ENCODE measurements at places on chromosomes 12 and 14.

- DNase-seq = no peak
Measured at GRCh38 chr14:84825481-84826251, 704.3 kb upstream of the FLRT2 start.

DNA sequence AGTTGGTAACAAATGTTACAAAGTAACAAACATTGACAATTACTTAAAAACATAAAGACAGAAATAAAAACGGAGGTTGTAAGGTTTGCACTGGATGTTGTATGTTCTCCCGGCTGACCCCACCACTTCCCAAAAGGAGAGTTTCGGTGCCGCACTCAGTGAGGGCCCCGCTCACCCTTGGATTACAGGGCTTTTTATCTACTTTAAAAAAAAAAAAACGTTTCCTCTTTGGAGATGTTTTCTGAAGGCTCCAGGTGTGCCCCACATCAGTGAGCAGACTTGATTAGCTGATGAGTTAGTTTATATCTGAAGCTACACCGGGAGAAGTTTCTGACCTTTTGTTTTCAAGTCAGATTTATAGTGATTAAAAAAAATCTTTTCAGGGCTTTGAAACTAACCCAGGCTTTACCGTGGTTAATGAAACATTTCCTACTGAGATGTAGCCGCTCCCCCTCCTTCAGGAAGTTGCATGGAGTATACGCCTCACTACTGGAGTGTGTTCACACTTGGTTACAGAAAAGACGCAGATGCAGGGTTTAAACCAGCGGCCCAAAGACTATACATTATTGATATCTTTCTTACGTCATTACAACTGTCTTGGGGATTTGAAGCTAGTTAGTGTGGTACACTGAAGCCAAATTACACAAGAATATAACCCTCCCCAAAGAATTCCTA, 38.0 kb upstream of the BCL7A start:
- DNase-seq = no peak

DNA sequence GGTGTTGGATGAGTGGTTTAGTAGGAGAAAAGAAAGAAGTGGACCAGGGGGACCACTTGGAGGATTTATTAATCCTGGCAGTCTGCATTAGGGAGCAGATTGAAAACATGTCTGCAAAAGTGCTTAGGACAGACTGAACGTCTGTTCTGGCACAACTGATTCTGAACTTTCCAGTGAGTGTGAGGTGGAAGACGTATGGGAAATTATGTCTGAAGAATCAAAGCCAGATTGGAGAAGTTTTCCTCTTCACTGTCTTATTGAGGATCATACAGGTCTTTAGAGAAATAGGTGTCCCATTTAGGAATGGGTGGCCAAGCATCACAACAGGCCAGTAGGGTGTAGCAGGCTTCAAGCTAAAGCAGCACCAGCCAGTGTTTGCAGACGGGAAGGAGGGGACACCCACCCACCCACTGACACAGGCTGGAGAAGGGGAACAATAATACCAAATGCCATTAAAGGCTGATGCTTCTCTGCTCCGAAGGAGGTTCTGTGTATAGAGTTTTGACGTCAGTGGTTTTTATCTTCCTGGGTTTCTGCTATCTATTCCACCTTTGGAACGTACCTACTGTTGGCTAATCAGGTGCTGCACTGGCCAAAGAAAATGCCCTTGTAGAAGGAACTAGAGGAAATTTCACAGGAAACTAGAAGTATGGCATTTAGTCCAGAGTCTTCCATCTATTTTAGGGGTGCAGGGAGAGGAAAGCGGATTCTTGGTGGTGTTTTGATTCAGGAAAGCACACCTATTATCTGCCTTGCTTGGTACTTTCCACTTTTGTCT, 1.8 kb downstream of the SRRM4 start:
- DNase-seq = no peak

DNA sequence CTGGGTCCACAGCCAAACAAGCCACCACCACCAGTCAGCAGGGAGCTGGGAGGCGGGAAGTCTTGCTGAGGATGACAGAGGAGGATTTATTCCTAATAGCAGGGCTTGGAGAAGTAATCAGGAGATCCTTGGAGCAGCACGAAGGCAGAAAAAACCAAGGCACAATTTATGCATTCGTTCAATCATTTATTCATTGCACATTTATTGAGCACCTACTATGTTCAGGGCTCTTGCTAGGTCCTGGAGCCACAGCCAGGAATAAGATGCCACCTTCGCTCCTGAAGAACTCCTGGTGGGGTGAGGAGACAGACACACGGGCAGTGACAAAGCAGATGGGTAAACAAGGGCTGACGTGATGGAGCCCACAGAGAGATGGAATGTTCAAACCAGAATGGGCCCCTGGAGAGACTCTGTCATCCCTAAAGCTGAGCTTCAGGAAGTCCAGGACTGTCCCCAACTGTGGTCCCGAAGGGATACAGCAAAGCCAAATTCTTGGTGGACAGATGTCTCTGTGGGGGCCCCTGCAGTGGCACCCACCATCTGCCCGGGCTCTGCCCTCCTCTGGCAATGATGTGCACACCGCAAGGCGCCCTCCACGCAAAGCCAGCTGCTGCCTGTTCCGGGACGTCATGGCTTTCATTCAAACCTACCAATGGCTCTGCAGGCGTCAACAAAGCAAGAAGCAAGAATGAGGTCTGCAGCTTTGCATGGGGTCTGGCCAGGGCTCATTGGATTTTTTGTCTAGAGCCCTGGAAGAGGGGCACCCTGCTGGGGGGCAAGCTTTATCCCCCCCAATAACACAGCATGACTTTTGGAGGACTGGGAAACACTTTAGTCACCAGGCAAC, 3.0 kb upstream of the TESC start:
- DNase-seq = no peak

GRCh38 chr12:39505023-39505422, 62.1 kb upstream of the KIF21A start:
- no peak for DNase-seq

- no peak for DNase-seq
Measured at GRCh38 chr12:111581434-111582132, 17.5 kb downstream of the ATXN2 start.

DNA sequence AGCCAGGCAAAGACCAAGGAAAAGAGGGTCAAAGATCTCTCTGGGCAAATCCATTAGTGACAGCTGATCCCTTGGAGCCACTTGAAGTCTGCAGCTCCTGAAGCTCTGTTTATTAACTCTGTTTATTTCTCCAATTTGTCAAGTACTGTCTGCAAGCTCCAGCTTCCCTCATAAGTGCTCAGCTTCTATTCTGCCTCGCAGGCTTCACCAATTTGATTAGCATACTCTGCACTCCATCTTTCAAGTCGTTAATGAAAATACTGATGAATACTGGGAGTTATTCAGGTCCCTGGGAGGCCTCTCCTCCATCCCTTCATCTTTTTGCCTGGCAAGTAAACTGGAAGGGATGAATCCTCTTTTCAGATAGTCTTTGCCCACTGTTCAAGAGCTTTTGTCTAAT, 54.3 kb downstream of the TTC9 start:
- DNase-seq = no peak
